ENCODE measurements at places on chromosomes 2 and 18. TPM values are rescaled to one million over a fixed set of nuclear protein-coding genes. Genes with fewer than 3 reads are reported as not detected.
A peak's percentile ranks its signal among the peaks of the same experiment; 100 is the strongest.

DNA sequence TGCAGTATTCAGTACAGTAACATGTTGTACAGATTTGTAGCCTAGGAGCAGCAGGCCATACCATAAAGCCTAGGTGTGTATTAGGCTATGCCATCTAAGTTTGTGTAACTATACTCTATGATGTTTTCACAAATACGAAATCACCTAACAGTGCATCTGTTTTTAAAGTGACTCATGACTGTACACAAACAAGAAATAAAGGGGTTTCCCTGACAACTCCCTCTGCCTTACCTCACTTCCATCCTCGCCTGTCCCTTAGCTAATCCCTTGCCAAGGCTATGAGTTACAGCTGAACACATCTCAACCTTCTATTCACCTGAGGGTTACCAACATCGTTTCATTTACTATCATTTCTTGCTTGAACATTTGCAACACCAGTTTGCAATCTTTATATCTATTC lies 78.6 kb upstream of the RPRM start:
- H3K27me3 ChIP-seq: no peaks in the 10 kb centered on the region
- H3K4me1 ChIP-seq: no peaks in the 10 kb centered on the region
- no peak for DNase-seq
- no peak overlapping the region for H3K4me3 ChIP-seq
- H3K36me3 ChIP-seq: no peaks in the 10 kb centered on the region

The UGT1A8 gene
- not detected for total RNA-seq

DNA sequence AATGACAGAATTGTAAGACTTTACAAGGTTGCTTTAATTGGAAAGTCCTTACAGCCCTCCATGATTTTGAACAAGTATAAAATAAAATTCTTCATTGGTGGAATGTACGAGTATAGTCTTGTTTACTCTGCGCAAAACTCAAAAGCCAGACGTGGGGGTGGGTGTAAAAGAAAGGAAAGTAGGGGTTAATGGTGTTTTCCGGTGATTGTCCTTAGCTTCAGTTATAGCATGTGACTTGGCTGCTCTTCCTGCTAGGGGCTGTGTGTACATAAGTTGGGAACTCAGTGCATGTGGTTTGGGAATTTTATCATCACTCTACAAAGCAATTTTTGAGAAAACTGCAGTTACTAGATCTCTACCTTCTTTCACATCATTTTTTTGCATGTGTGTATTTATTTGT lies 82.4 kb upstream of the CAVIN2 start:
- H3K36me3 ChIP-seq: no peaks in the 10 kb centered on the region
- DNase-seq: no peak

DNA sequence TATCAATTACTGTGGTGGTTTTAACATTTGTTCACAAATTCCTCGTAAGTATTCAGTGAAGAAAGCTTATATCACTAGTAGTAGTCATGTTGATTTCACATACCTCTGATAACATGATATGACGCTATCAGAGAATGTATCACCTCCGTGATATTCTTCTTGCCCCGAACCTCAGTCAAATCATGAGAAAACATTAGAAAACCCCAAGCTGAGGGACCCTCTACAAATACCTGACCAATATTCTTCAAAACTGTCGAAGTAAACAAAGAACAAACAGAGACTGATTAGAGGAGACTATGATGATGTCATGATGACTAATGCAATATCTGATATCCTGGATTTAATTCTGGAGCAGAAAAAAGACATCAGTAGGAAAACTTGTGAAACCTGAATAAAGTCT lies 85.6 kb upstream of the SPOPL start:
- H3K4me3 ChIP-seq: no peak overlapping the region
- H3K4me1 ChIP-seq: no peaks in the 10 kb centered on the region
- no peaks in the 10 kb centered on the region for H3K27me3 ChIP-seq
- H3K36me3 ChIP-seq: no peaks in the 10 kb centered on the region
- DNase-seq: no peak

DNA sequence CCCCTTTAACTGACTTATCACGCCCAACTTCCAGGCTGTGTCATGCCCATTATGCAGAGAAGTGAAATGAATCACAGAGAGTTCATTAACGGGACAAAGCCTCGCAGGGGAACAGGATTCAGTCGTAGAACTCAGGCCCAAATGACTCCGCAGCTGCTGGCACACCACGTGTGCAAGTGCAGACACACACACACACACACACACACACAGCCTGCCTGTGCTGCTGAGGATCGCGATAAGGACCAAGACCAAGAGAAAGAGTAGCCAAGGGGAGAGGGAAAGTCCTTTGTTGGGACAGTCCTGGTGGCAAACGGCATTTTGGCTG lies 90.0 kb upstream of the TAF1B start:
- peak; percentile 66 for DNase-seq
- H3K27ac ChIP-seq: no peak overlapping the region
- H3K4me1 ChIP-seq: peaks cover 26% of the 10 kb centered on the region
- no peaks in the 10 kb centered on the region for H3K27me3 ChIP-seq

DNA sequence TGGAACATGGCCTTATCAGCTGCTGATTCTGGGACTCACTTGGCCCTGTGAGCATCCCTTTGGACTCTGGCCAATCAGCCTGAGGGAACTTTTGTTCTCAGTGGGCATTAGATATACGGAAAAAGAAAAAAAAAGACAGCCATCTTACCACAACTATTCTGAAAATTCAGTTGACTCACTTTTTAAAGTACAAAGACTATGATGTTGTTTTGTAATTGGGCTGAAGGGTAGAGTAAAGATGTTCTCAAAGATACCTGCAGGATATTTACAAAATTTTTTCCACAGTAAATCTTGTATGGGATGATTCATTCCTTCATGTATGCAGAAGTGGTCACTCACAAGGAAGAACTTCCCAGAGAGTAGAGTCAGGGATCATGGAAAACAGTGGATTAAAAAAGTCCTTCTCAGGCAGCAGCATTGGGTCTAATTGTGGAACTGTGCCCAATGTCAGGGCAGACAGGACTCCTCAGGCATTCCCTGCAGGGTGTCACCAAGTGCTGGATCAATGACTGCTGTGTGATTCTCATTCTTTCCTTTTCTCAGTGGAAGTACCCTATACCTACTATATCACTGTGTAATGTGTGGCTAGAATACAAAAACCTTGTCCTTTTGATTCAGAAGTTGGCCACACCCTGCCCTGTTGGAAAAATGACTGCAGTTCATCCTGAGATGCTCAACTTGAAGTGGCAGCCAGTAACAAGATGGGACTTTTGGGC lies 35.4 kb downstream of the SULT1C4 start:
- H3K36me3 ChIP-seq: no peaks in the 10 kb centered on the region
- H3K27me3 ChIP-seq: no peaks in the 10 kb centered on the region
- H3K4me3 ChIP-seq: no peak overlapping the region
- no peak overlapping the region for H3K27ac ChIP-seq

GRCh38 chr2:178110681-178111080 lies 1.6 kb upstream of the RBM45 start:
- peaks cover 14% of the 10 kb centered on the region for H3K4me1 ChIP-seq
- no peak for DNase-seq
- H3K27me3 ChIP-seq: no peaks in the 10 kb centered on the region

DNA sequence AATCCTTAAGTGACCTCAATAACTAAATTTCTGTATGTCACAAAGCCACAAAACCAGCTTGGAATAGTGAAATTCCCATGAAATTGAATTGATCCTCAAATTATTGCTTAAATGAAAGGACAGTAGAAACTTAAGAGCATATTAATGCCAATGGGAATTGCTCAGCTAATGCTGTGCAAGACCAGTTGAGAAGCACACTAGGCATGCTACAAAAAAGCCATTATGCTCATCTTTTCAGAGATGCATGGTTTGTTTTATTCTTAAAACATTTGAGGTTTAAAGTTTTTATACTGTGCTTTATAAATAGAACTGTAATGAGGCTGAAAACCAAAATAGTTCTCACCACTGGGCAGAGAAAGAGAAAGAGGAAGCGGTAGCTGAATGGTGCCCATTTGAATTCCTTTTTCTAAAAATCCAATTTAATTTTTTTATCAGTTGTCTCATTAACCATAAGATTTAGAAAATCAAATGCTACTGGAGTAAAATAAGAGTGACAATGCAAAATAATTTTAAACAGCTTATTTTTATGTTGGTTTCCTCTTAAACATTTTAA lies 98.6 kb downstream of the LNPK start:
- no peaks in the 10 kb centered on the region for H3K36me3 ChIP-seq
- DNase-seq: no peak
- no peak overlapping the region for H3K27ac ChIP-seq
- H3K4me1 ChIP-seq: no peaks in the 10 kb centered on the region

The RGPD6 gene
- total RNA-seq: 28.2 TPM

DNA sequence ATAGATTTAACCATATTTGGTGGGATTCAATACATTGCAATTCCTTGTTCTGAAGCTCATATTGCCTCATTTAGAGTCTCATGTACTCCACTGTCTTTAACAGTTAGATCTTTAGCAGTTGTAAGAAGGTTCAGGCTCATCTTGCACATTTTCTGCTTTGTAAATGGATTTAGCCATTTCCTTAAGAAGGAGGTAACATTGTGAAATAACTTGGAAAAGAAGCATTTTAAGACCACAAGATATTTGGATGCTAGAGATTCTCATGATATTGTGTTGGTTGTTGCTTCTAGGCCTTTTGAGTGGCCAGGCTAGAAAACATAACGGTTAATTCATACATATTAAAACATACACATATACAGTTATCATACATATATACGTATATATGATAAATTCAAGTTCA lies 445.8 kb upstream of the NXPH2 start:
- no peak for DNase-seq
- no peaks in the 10 kb centered on the region for H3K4me1 ChIP-seq
- no peaks in the 10 kb centered on the region for H3K36me3 ChIP-seq
- no peak overlapping the region for H3K4me3 ChIP-seq
- no peak overlapping the region for H3K27ac ChIP-seq

DNA sequence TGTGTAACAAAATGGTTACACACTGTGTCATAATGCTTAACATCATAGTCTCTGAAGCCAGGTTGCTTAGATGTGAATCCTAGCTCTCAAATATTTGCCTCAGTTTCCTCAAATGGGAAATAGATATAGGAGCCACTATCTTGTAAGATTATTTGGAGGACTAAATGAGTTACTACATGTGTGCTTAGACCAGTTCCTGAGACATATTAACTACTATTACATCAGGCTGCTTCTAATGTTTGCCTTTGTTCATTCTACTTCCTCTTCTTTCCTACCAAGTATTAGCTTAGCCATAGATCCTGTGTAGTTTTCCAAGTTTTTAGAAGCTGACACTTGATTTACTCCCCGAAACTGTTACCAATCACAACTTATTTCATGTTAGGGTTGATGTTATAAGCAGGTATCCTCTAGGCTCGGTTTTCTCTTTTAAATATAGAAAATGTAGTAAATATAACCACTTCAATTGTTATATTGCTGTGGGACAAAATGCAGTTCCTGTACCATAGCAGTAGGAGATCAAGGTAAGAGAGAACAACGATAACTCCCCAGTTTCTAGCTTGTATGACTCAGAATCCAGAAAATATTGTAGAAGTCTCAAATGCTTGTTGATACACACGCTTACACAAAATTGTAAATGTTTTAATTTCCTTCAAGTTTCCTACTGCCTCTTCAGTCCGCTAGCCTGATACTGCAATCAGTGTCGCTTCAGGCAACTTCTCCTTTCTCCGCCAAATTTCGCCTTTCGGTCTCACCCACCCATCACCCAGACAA lies 751 bp upstream of the DNAJC10 start:
- peak overlapping the region; percentile 84 for H3K4me3 ChIP-seq
- peaks cover 41% of the 10 kb centered on the region for H3K4me1 ChIP-seq
- H3K27ac ChIP-seq: peak overlapping the region; percentile 85
- DNase-seq: no peak
- H3K36me3 ChIP-seq: no peaks in the 10 kb centered on the region

The ABCB11 gene
- total RNA-seq: not detected

GRCh38 chr2:23446916-23447315 lies 61.9 kb downstream of the KLHL29 start:
- H3K36me3 ChIP-seq: no peaks in the 10 kb centered on the region
- no peak overlapping the region for H3K4me3 ChIP-seq
- H3K27me3 ChIP-seq: no peaks in the 10 kb centered on the region
- H3K4me1 ChIP-seq: no peaks in the 10 kb centered on the region
- H3K27ac ChIP-seq: no peak overlapping the region

DNA sequence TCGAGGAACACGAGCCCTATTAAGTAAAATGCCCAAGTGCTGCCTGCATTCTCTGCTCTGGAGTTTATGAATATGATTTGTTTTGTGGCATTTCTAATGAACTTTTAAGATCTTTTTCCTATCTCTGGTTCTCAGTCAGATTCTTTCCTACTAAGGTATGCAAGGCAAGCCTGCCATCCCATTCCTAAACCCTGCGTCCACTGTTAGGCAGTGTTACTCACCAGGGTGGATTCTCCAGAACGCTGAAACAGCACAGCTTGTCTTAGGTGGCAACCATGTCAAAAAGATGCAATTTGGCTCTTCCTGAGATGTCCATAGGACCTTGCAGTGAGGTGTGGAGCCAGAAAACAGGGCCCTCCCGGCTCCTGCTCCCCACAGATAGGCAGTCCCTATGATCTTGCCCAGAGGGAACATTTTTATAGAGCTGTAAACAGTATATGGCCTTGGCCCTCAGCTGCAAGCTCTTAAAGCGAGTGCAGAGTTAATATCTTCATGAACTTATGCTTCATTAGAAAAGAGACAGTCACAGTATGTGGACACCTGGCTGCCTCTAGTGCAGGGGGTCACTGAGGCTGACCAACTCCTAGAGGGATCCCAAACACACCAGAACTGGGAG lies 84.4 kb downstream of the TPGS2 start:
- no peak overlapping the region for H3K4me3 ChIP-seq
- DNase-seq: no peak
- H3K27ac ChIP-seq: no peak overlapping the region
- H3K27me3 ChIP-seq: no peaks in the 10 kb centered on the region
- no peaks in the 10 kb centered on the region for H3K36me3 ChIP-seq

The MCEE gene
- total RNA-seq: 18.5 TPM

GRCh38 chr2:63886445-63886844 lies 44.7 kb downstream of the UGP2 start:
- H3K36me3 ChIP-seq: no peaks in the 10 kb centered on the region
- H3K27ac ChIP-seq: no peak overlapping the region
- no peak overlapping the region for H3K4me3 ChIP-seq
- no peak for DNase-seq
- no peaks in the 10 kb centered on the region for H3K4me1 ChIP-seq

DNA sequence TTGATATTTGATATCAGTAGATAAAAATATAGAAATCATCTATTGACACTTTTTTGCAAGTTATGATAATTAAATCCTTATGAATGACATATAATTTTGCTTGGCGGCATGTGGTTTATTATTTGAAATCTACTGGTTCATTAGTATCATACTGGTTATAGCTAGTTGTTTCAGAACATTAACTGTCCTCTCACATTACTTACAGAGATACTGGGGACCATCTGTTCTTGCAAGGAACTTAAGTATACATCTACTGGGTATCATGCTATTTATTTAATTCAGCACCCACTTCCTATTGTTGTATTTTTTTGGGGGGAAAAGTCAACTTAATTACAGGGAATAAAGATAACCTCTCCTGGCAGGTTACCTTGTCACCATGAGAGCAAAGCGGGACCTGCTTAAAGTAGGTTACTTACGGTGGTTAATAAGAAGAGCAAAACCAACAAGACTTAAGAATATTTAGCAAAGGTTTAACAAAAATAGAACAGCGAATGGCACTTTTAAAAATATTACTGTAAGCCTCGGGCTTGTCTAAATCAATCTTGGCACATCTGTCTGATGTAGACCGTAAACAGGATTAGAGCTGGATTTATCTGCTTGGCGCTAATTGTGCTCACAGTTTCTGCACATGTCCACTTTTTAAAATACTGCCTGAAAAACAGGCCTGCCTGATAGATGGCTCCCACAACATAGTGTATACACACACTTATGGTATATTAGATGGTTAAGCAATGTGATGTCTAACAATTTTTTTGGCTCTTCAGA lies 41.8 kb downstream of the CERKL start:
- no peak for DNase-seq
- H3K4me1 ChIP-seq: no peaks in the 10 kb centered on the region
- no peak overlapping the region for H3K4me3 ChIP-seq
- no peak overlapping the region for H3K27ac ChIP-seq

The FAM110C gene
- total RNA-seq: 2.8 TPM
